Type B pancreatic cell (in vitro differentiated cells): ENCODE measurements at places on chromosomes 3 and 15.

DNA sequence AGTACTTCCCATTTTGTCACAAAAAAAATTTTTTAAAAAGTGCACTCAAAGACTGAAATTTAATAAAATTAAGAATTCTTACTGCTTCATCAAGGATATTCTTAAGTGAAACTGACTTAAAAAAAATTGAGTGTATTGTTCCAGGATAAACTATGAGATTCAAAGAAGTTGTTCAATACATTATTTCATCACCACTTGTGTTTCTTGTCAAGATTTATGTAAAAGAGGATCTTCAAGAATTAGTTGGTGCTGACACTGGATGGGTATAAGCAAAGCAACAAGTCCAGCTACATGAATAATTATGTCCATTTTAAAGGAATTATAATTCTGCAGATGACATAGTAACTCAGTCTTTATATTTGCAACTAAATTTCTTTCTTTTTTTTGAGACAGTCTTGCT is 4.3 kb upstream of the AP4E1 start:
- DNase-seq, result no peak

GRCh38 chr15:78630886-78631633 is 9.9 kb downstream of the CHRNB4 start:
- DNase-seq, result no peak

DNA sequence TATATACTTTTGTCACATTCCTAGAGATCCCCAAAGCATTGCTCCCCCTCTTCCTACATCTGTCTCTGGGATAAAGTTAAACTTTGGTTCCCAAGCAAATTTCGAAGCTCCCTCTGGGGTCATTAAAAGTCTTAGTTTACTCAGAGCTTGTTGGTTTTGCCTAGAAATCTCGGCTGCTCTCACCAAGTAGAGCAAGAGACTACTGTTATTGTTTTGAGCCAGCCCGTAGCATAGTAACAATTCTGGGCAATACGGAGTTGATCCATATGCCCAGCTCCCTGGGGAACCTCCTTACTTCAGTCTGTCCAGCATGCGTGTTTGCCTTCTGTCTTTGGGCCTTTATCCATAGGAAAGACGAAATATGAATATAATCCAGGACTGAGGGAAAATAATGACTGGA is 10.0 kb upstream of the P3H2 start:
- no peak for DNase-seq

DNA sequence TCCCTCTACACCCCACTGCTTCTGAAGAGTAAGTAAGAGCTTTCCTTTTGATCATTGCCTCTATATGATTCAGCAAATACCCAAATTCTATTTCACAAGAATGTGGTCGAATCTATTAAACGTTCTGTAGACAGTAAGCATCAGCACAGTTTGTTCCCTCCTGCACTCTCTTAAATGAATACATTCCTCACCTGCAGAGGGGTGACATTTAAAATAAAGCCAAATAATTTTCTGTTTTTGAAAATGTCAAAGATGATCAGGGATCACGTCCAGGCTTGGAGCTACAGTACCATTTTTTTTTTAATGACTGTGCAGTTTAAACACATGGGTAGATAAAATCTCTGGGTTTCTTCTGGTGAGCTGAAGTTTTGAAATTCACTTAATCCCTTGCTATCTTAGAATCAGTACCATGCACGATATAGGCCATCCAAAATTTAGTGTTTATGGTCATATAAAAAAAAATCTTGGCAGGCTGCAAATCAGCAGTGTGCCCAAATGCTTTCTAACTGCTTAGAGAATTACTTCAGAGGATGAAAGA is 12.8 kb downstream of the PYDC2 start:
- no peak for DNase-seq

DNA sequence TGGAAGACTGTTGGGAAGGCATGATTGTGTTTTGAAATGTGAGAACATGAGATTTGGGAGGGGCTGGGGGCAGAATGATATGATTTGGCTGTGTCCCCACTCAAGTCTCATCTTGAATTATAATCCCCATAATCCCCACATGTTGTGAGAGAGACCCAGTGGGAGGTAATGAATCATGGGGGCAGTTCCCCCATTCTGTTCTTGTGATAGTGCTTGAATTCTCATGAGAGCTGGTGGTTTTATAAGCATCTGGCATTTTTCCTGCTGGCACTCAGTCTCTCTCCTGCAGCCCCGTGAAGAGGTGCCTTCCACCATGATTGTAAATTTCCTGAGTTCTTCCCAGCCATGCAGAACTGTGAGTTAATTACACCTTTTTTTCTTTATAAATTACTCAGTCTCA is 430.5 kb downstream of the OTOL1 start:
- no peak for DNase-seq

DNA sequence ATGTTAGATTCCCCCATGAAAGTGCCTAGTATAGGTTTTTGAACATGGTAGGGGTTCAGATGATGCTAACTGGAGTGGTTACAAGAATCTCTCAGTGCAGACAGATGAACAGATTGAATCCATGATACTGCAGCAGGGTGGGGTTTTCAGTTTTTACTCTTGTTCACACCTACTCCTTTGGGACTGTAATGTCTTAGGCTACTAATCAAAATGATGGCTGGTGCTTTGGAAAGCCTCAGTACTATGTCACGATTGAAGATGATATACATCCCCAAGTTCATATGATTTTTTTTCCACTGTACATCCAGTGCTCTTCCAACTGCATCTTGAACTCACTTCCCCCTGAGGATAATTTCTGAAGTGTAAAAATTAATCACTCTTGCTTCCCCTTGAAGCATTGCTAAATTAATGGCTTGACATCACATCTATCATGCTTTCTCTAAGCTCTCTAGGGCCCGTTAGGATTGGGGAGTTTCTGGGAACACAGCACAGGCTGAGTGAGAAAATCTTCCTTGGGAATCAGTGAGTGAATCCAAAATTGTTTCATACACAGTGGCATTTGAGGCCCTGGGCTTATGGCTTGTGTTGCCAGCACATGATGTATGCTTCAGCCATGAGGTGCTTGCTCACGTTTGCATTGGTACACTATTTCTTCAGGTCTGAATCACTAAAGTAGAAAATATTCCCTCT is 115.0 kb upstream of the TPRG1 start:
- DNase-seq, result no peak

- DNase-seq, result no peak
Observed at GRCh38 chr15:69555080-69555479, 102.5 kb downstream of the RPLP1 start.

GRCh38 chr3:66080167-66080566 is 41.4 kb upstream of the MAGI1 start:
- DNase-seq, result no peak

DNA sequence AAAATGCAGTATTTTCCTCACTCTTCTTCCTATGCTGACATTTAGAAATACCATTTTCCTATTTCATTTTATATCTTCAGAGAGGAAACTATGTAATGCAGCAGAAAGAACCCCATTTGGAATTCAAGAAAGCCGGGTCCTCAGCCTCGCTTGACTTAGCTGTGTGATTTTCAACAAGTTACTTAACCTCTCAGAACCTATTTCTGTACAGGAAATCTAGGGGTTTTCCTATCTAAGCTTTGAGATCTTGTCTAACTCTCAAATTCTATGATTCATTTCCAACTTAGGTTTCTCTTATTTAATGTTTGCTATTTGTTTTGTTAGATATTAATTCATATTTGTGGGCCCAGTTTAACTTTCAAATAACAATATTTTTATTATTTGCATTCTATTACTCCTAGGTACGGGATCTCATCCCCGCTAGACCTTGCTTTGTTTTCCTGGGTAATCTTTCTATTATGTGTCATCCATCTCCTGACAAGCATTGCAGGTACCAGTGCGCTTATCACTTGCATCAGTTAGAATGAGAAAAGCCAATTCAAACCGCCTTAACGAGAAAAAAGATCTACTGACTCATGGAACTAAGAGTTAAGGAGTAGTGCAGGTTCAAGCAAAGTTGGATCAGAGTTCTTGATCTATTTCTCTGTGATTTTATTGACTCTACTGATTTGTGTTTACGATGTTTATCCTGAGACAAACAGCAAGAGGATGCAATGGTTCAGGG is 70.6 kb upstream of the BHLHE40 start:
- DNase-seq, result no peak

GRCh38 chr15:48066456-48066855 is 54.3 kb upstream of the SLC24A5 start:
- DNase-seq, result no peak

DNA sequence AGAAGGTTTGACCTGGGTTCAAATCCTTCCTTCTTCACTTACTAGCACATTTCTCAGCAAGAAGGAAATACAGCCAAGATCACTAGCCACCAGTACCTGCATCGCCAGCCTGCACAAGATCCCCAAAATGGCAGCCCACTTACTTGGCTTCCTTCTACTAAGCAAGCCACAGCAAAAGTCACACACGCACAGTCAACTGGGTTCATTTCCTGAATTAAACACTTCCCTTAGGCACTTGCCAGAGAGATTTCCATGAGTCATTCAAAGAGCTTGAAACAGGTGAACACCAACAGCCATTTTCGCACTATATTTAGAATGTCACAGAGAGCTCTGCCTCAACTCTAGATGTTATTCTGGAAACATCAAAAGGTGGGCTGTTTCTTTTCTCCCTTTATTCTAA is 42.6 kb downstream of the MGLL start:
- no peak for DNase-seq

- no peak for DNase-seq
Observed at GRCh38 chr3:186526256-186526606, 17.9 kb downstream of the CRYGS start.

- no peak for DNase-seq
Observed at GRCh38 chr3:125478326-125478725, 41.7 kb downstream of the SNX4 start.

- no peak for DNase-seq
Observed at GRCh38 chr15:39406485-39406884, 174.4 kb upstream of the THBS1 start.

DNA sequence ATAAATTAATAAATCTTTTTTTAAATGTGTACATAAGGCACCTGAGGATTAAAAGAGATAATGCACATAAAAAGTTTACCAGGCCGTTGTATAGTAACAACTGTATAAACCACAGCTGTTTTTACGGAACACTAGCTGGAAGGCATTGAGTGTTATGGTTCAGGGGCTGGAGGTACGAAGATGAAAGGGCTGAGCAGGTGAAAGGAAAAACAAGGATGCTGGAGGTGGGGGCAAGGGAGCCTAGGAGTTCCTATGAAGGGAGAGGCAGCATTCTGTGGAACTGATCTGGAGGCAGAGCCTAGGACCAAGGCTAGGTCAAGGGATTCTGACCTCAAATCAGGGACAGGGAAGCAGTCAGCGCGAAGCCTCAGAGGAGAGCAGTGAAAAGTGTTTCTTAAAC is 8.0 kb downstream of the SEMA5B start:
- no peak for DNase-seq

GRCh38 chr3:42052484-42053351 is 38.4 kb upstream of the TRAK1 start:
- no peak for DNase-seq

GRCh38 chr15:65210770-65211481 is at the start of gene CILP:
Gene CILP (minus strand): TSS chr15:65211473. CDS start chr15:65209755, 1,718 bp downstream.
- no peak for DNase-seq

DNA sequence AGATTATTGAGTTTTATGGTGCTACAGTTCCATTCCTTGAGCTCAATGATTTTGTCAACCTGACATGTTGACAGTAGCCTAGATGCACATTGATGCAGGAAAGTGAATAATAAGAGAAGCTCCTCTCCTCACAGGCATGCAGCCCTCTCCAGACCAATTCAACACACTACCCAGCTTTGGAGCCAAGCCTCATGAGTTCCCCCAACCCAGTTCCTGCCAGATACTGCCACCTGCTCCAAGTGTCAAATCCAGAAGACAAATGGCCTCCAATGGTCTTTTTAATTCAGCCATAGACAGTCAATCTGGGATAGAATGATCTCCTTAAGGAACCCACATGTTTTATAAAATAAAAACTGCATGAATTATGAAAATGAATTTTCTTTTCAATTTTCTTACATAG is 83.7 kb upstream of the ARHGEF3 start:
- no peak for DNase-seq

- DNase-seq, result no peak
Observed at GRCh38 chr15:84108728-84109127, 126.8 kb upstream of the GOLGA6L4 start.

DNA sequence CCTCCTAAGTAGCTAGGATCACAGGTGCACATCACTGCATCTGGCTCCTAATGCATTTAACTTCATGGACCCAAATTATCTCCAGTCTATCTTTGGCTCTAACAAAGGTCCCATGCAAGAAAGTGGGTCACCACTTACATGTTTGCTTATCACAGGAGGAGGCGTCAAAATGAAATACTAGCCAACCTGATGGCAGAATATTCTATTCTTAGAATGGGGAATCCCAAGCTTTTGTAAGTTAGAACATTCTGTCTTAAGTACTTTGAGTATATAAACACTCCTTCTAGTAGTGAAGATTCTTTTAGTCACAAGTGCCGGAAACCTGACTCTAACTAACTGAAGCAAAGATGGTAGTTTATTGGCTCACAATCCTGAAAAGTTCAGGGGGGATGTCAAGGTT is 72.0 kb upstream of the ADAMTS9 start:
- no peak for DNase-seq

DNA sequence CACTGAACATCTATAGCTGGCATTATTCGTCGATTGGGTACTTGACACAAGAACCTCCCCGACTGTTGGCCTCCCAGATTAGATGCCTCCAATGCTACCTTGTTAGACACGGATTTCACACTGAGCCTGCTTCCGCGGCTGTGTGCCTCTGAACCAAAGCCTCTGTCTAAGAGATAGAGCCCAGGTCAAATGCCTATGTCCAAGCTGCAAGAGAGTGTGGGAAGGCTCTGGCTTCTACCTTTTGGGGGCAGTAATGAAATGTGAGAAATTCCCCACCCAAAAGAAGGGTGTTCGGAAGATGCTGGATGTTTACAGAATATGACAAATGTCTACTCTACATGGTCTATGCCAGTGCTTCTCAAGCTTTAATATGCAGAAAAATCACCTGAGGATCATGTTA is 2.0 kb upstream of the RPUSD2 start:
- no peak for DNase-seq

DNA sequence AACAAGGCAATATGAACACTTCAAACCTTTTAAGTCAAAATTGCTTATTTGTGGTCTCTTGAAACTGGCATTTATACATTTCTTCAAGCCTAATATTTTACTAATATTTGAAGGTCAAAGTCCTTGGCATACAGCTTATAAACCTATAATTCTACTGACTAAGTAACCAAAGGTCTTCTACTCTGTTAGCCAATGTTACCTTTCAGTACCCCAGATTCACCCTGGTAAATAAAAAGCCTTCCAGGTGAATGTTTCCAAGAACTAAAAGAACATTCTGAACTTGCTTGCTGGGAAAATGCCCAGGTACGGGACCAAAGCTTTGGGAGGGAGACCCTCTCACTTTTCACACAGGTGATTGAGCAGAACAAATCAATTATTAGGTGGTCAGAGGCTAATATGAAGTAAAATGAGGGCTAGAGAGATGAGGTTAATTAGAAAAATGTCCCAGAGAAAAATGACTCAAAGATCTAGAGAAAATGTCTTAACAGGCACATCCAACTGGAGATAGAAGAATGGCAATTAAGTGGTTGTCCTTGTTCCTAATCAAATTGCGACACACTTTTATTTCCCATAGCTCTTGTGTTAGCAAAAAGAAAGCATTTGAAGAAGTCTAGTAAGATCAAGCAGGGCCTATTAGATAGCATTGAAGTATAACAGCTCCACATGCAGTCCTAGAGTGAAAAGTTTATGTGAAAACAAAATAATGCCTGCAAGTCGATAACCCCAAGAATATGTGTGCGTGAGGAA is 232.0 kb downstream of the FOXP1 start:
- DNase-seq, result no peak
